ENCODE measurements at places on chromosomes 6 and 20. TPM values are rescaled to one million over a fixed set of nuclear protein-coding genes. Genes with fewer than 3 reads are reported as not detected.

CALHM4 gene
- total RNA-seq: 0.25 TPM

SFTA2 gene
- not detected for total RNA-seq

NQO2 gene
- total RNA-seq: 19.8 TPM

SAPCD1 gene
- total RNA-seq: 2.9 TPM

GPR6 gene
- total RNA-seq: not detected

EPHA7 gene
- 0.13 TPM for total RNA-seq

TRIM40 gene
- not detected for total RNA-seq

TPBG gene
- total RNA-seq: 5.7 TPM

CLPSL2 gene
- not detected for total RNA-seq

CST7 gene
- not detected for total RNA-seq

LPIN3 gene
- 0.94 TPM for total RNA-seq

KHDC1L gene
- total RNA-seq: not detected

RSPO4 gene
- not detected for total RNA-seq

CST5 gene
- total RNA-seq: not detected

AIF1 gene
- total RNA-seq: not detected

TTBK1 gene
- 0.06 TPM for total RNA-seq

HLA-DOA gene
- total RNA-seq: not detected

CALHM6 gene
- total RNA-seq: 1.3 TPM

OXT gene
- not detected for total RNA-seq

RAET1L gene
- total RNA-seq: not detected

SMLR1 gene
- not detected for total RNA-seq

CRYBG1 gene
- total RNA-seq: 38.2 TPM

BPIFB2 gene
- total RNA-seq: not detected

PSORS1C1 gene
- total RNA-seq: 8.1 TPM

GGTLC1 gene
- not detected for total RNA-seq

LGSN gene
- not detected for total RNA-seq

RNF217 gene
- total RNA-seq: 39.1 TPM

TSBP1 gene
- not detected for total RNA-seq

VSX1 gene
- total RNA-seq: not detected

NRSN1 gene
- not detected for total RNA-seq

PFDN6 gene
- total RNA-seq: 35.5 TPM

ZNF337 gene
- 23.0 TPM for total RNA-seq

THBD gene
- total RNA-seq: 42.2 TPM

MDFI gene
- 22.8 TPM for total RNA-seq

IMPG1 gene
- not detected for total RNA-seq

CDSN gene
- total RNA-seq: not detected

Data from bladder microvascular endothelial cell (primary cell).